T follicular helper cell (primary cell): ENCODE measurements at places on chromosomes 11 and 22.
A peak's percentile ranks its signal among the peaks of the same experiment; 100 is the strongest.

DNA sequence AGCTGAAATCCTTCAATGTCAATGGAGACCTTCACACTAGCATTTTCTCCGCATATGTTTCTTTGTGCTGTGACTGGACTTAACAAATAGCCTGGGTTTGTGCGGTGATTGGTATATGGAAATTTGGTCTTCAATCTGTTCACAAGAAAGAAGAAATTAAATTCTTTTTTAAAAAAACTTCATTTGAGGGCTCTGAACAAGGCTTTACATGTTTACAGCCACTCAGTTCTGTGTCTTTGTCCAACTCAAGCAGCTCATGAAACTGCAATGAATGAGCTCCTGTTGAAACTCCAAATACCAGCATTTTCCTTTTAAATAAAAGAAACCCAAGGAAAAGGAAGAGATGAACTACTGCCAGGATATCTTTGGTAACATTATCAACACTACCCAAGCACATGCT lies 57.3 kb downstream of the PIK3C2A start:
- no peak for DNase-seq

DNA sequence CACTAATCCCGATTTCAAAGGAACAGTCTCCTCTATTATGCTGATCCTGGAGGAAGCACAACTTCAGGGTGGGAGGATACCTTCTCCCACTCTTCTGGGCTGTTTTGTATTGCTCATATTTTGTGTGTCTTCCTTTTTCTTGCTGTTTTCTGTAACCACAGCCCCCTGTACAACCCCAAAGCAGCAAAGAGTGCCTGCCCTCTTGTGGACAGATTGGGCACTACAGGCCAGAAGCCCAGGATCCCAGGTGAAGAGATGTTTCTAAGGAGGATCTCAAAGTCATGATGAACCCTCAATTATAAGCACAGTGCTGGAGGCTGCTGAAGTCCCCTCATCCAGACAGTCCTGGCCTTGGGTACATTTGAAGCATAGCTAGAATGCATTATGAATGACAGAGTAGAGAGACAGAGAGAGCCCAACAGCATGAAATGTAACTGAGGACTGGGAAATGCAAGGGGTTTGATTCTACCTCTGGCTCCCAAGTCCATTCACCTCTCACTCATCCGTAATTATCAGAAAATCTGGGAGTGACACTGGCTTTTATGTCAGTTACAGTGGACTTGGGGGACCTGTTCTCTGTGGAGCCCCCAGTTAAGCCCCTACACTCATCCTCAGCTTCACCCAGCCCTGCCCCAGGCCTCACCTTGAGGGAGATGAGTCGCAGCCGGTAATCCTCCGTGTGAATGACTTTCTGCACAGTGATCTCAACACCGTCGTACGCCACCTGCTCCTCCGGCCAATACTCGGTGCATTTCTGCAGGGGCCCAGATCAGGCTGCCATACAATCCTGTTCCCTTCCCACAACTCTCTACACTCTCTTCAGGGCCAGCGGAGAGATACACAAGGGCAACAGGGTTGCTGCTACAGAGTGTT lies 6.2 kb upstream of the IGSF22 start:
- peak; percentile 49 for DNase-seq

- DNase-seq, result no peak
Observed at GRCh38 chr11:61046833-61047232, 55.5 kb upstream of the CD5 start.

- peak; percentile 51 for DNase-seq
Observed at GRCh38 chr11:63985812-63986155, 454 bp upstream of the OTUB1 start.

- DNase-seq, result no peak
Observed at GRCh38 chr11:95567685-95568084, 221.9 kb downstream of the FAM76B start.

DNA sequence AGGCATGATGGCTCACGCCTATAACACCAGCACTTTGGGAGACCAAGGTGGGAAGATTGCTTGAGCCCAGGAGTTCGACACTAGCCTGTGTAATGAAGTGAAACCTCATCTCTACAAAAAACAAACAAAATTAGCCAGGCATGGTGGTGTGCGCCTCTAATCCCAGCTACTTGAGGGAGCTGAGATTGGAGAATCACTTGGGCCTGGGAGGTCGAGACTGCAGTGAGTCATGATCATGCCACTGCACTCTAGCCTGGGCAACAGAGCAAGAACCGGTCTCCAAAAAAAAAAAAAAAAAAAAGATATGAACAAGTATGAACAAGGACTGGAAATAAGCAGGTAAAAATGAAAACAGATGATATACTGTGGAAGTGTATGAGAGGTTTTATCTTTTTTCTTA lies 54.1 kb upstream of the SOX6 start:
- no peak for DNase-seq

DNA sequence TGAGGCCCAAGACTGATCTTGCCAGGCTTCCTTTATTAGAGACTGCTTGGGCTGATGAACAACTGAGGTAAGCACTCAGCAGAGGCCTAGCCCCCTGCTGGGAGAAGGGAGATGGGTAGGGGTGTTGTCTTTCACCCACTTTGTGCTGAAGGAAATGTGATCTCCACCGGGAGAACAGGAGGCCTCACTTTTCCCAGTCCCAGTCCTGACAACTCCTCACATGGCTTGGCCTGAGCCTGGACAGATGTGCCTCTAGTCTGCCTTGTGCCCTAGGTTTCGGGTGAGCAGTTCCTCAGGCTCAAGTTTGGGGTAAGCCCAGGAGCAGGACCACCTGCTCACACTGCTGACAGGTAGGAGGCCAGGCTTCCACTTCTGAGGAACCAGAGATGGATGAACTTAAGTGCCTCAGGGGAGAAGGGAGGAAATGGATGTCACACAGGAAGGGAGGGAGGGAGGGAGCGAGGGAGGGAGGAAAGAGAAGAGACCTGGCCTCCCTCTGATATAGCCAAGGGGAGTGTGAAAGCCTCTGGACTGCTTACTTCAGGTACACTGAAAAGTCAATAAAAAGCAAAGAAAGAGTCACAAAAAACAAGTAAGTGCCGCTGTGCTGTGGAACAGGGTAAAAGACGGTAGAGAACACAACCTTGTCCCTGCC lies 8.1 kb downstream of the CLPB start:
- DNase-seq, result no peak

- no peak for DNase-seq
Observed at GRCh38 chr22:23272371-23272770, 92.1 kb downstream of the BCR start.

GRCh38 chr22:39895682-39896081 lies 2.1 kb upstream of the ENTHD1 start:
- DNase-seq, result no peak

DNA sequence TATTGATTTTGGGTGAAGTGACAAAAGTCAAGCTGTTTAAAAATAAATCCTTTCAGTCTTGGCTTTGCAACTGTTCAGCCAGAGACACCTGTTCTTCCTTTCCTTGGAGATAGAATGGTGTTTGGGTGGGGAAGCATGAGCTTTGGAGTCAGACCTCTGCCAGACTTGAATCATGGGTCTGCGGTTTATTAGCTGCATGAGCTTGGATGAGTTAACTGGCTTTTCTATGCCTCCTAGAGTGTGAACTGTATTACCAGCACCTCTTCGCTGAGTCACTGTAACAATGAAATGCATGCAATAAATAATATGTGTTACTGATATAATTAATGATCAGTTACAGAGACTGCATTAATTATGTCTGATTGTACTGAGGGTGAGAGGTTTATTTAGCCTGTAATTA lies 13.5 kb upstream of the MYEOV start:
- no peak for DNase-seq

DNA sequence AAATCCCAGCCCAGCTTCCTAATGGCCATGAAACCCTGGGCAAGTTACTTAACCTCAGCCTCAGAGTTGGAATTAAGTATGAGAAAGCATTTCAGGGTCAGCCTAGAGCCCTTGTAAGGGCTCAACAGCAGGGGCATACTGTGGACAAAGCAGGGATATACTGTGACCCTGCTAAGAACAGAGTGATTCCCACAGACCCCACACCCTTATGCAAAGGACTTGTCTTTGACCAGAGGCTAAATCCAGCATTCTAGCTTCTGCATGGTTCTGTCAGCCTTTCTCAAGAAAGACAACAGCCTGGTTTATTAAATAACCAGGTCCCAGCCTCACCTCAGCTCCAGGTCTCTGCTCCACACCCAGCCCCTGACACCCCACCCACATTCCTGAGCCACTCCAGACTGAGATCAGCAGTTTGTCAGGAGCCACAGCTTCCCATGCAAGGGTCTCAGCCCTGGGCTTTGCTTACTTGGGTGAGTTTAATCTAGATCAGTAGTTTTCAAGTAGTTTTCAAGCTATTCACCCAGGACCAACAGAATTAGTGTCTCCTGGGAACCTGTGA lies 69.2 kb downstream of the GALNT18 start:
- no peak for DNase-seq

GRCh38 chr11:106202935-106203620 lies 125.6 kb downstream of the AASDHPPT start:
- no peak for DNase-seq

DNA sequence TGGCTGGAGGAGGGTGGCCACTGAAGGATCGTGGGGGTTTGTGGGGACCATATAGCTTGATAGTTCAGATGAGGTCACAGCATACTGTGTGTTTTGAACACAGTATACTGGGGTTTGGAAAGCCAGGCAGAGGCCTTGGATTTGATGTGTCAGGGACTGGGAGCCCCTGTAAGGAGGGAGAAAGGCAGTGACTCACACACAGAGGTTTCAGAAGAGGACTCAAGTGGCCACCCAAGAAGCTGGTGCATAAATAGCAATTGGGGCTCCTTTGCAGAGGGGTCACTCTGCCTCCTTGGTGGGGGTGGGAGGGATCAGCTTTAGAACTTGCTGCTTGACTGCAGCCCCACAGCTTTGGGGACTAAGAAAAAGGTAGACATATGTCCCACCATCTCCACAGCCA lies 39.3 kb downstream of the SLC5A1 start:
- no peak for DNase-seq

GRCh38 chr22:32932176-32932575 lies 126.0 kb downstream of the SYN3 start:
- no peak for DNase-seq

DNA sequence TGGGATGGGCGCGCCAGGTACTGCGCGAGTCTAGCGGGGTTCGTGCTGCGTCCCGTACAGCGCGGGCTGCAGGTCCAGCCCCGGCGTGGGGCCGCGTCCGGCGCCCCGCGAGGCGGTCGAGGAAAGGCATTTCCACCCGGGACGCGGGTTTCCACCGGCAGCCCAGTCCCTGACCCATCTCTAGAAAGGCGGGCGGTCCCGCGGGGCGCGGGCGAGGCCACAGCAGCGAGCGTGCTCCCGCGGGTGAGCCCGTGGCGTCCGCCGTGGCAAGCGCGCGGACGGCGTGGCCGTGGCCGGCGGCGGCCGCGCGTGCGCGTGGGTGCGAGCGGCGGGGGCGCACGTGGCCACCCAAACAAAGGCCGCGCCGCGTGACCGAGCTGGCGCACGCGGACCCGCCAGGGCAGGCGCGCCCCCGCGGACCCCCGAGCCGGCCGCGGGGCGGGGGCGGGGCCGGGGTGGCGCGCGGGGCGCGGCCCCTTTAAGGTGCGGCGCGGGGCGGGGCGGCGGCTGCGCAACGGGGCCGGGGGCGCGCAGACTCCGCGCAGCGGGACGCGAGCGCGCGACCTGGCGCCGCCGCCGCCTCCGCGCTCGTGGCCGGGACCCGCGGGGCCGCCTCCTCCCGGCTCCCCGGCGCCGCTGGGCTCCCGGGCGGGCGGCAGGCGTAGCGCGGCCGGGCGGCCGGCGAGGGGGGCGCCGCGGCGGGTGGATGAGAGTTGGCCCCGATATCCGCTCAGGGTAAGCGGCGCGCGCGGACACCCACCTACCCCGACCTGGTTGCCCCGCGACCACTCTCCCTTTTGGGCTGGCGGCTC lies 39.3 kb upstream of the CELSR1 start:
- DNase-seq, result peak; percentile 43

DNA sequence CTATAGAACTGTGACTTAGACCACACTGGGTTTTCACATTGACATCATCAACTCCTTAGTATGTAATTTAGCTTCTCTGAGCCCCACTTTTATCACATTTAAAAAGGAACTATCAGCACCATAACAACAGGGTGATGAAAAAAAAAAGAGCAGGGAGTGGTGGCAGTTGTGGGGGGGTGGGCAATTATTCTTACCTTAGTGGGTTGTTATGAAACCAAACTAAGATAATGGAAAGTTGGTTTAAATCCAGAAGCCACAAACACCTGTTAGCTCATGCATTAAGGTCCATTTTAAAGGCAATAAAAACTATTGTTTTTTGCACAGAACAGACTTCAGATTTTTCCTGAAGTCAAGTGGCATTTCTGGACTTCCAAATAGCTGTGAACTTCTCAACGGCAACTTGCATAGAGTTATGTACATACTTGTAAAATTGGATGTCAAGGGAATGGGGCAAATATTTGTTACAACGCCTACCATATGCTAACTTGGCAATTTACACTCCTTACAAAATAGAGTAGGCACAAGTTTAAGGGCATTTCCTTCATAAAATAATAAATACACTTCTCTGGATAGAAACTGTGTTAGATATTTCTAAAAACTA lies 793.6 kb downstream of the DLG2 start:
- no peak for DNase-seq

DNA sequence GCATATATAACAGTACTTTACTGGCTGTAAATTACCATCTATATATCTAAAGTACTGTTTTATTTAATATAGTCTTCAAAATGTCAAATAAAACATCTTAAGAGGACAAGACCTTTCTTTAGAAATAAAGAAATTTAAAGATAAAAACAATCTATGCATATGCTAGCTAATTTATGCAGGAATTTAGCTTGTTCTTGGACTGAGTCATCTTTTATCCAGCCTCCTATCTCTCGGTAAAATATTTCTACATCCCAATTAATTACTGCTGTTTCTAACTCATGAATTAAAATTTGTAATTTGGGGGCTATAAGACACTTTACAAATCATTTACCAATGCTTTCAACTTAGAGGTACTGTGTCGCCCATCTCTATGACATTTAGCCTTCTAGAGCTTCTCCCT lies 72.8 kb upstream of the DDI1 start:
- DNase-seq, result no peak

DNA sequence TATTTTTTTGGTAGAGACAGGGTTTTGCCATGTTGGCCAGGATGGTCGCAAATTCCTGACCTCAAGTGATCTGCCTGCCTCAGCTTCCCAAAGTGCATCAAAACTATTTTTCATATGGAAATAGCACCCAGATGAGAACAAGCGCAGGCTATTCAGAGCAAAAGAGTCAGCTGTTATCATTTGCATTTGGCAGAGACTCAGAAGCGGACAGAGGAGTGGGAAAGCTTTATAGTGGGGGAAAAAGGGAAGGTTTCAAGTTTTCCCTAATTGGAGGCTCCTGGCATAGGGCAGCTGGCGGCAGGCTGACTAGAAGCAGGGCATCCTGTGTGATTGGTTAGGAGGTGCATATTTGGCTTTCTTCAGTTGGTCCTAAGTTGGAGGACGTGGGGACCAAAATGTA lies 20.2 kb downstream of the ATG13 start:
- no peak for DNase-seq

DNA sequence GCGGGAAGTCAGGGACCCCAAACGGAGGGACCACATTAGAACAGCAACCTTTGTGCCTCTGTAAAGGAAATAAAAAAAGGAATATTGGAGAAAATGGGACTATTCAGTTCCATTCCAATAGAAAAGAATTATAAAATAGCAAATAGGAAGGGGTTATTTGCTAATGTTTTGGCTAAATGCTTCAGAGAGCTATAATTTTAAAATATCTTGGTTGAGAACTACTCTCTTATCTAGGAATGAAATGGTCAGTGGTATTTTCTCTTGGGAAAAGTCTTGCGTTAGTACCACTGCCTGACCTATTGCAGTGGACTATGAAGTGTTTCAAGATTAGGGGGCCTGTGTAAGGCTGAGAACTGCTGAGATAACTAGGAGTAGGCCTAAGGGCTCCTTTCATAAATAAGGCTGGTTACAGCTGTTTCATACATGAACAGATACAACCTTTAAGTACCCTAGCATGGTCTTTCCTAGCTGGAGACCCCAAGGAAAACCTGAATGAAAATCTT lies 6.9 kb upstream of the WEE1 start:
- DNase-seq, result no peak
